ENCODE measurements at places on chromosomes 4 and X.
A peak's percentile ranks its signal among the peaks of the same experiment; 100 is the strongest.

DNA sequence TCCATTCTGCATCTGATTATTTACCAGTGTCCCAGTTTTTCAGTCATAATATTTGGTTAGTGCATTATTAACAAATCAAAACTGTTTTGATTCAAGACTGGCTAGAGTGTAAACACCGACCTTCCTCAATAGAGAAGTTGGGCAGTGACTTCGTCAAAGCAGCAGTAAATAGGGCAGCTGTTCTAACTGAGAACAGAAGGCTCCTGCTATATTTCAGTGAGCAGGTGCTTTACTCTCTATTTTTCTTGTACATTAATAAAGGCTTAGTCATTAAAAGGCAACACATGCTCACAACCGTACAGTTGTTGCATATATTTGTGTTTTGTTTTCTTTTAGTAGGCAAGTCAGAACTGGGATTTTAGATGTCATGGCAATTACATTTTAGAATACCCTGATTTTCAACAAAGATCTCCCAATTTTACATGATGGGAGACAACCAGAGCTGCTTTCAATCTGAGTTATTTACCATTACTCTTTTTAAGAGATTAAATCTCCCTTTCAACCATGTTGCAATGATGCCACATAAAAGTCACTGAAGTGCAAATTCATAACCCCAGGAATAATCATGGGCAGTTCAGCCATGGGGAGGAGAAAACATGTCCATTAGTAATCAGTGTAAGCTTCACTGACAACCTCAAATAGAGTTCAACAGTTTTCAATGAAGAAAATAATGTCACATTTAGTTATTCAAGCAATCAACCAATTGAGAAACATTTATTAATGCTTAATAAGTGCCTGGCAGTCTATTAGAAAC lies 233.3 kb downstream of the NDST4 start:
- DNase-seq, result no peak

DNA sequence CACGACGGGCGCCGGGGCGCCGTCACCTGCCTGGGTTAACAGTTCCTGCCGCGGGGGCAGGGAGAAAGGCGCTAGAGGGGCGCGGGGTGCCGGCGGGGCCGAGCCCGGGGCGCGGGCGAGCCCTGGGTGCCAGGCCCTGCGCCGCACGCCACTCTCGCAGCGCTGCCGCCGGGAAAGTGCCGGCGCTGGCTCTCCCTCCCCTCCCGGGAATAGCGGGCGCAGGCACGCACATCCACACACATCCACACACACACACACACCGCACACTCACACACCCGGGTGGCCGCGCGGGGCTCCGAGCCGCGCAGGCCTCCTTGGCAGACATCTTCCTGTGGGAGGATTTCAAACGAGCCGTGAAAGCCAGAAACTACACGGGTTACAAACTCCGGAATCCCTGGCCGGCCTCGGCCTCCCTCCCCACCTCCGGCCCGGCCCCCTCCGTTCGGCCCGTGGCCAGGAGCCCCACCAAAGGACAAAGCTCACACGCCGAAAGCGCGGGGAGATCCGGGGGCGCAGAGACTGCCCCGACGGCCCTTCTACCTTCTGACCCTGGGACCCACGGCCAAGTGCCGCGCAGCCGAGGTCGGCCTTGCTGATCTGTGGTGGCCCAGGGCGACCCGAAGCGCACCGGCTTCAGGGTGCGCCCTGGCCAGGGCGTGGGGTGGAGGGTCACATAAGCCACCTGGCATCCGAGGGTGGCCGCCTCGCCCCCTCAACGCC lies 92.3 kb downstream of the BCOR start:
- no peak for DNase-seq

DNA sequence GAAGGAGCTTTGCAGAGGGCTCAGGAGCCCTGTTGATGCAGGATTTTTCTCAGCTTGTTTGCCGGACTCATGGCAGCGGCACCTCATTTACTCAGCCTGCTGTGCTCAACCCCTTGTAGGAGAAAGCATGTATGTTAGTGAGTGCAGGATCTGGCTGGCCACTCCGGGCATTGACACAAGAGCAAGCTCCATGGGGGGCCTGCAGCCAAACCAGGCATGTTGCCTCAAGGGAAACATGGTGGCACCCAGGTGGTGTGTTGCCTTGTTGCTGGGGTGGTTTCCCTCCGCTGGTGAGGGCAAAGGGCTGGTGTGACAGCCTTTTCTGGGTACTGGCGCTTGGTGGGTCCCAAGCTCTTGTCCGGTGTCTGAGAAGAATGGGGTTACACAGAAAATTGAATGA lies 189.3 kb upstream of the ANXA3 start:
- DNase-seq, result no peak

DNA sequence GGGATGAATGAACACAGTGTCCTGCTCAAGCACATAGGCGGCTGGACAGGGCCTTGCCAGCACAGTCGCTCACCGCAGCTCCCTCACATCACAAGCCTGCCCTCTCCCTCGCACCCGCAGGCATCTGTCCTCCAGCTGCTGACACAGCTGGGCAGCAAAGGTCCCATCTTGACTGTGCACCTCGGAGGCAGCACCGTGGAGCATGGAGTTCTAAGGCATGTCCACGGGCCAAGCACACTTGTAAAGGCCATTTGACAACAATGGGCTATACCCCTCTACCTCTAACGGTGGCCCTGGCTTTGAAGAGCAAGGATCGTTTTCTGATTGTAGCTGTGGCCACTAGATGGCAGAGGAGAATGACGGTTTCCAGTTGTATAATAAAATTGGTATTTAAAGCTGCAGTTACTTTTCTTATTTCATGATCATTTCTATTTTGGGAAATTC lies 53.8 kb downstream of the APLN start:
- peak; percentile 34 for DNase-seq

GRCh38 chr4:87823200-87823599 lies 9.6 kb upstream of the MEPE start:
- DNase-seq, result no peak

DNA sequence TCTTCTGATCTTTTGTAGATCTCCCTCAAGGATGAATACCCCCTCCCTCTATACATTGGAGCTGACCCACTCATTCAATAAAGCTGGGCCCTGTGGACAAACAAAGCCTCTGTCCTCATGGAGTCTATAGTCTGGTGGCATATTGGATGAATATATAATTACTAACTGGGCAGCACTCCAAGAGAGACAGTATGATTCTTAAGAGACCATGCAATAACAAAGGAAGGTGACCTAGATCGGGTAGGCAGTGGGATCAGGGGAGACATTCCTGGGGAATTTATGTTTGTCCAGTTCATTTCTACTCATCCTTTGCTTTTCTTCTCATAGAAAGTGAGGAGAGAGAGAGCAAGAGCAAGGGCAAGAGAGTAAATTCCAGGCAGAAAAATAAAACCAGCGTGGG lies 23.5 kb upstream of the CXCL13 start:
- DNase-seq, result no peak

Measured in activated CD4-positive, alpha-beta T cell treated with anti-CD3 and anti-CD28 coated beads, Interleukin-10, Interleukin-2, amounts not matched to agents 100 ng/mL and 50 ng/mL, durations not matched to agents 16 hours and 8 hours (primary cell).